Tibial nerve (tissue), 4 donors: ENCODE measurements at places on chromosomes 7 and 10. TPM values are rescaled to one million over a fixed set of nuclear protein-coding genes. Genes with fewer than 3 reads are reported as not detected.
A peak's percentile ranks its signal among the peaks of the same experiment; 100 is the strongest.

DNA sequence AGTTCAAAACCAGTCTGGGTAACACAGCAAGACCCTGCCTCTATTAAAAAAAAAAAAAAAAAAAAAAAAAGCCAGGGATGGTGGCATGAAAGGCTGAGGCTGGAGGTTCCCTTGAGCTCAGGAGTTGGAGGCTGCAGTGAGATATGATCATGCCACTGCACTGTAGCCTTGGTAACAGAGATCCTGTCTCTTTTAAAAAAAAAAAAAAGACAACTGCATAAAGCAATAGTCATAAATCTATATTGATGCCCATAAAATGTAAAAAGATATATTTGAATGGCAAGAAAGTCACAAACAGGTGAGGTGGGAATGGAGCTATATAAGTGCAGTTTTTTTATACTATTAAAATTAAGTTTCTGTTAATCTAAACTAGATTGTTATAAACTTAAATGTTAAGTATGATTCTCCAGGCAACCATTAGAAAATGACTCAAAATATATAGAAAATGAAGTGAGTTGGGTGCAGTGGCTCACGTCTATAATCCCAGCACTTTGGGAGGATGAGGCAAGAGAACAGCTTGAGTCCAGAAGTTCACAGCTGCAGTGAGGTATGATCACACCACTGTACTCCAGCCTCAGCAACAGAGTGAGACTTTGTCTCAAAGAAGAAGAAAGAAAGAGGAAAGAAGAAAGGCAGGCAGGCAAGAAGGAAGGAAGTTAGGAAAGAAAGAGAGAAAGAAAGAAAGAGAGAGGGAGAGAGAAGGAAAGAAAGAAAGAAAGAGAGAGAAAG is 13.4 kb upstream of the HNRNPH3 start:
- DNase-seq: no peak

GRCh38 chr10:105973902-105974301 is 1190.6 kb downstream of the SORCS1 start:
- DNase-seq: no peak

- DNase-seq: no peak
These were observed 75.9 kb downstream of the CCNY start for GRCh38 chr10:35412003-35412723.

- DNase-seq: no peak
These were observed 305.5 kb downstream of the DNAJB9 start for GRCh38 chr7:108875139-108875538.

GRCh38 chr7:155766966-155767916 is 45.0 kb downstream of the SHH start:
- no peak for DNase-seq

Gene AKR1C4
- not detected for total RNA-seq

DNA sequence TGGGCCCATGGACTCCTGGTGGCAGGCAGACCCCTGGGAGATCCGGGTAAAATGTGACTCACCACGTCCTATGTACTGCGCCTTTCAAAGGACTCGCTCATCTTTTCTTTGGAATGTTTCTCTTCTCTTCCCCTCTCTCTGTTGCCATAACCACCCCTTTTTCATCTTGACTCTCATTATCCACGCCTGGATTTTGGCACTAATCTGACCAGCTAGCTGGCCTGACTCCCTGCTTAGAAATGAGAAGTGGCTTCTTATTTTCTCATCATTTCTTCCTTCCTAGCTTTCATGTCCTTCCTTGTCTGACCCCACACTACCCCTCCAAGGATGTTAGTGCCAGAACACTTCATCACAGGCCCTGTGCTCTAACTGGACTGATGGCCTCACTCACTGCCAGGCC is 98.0 kb upstream of the FAM171A1 start:
- no peak for DNase-seq

DNA sequence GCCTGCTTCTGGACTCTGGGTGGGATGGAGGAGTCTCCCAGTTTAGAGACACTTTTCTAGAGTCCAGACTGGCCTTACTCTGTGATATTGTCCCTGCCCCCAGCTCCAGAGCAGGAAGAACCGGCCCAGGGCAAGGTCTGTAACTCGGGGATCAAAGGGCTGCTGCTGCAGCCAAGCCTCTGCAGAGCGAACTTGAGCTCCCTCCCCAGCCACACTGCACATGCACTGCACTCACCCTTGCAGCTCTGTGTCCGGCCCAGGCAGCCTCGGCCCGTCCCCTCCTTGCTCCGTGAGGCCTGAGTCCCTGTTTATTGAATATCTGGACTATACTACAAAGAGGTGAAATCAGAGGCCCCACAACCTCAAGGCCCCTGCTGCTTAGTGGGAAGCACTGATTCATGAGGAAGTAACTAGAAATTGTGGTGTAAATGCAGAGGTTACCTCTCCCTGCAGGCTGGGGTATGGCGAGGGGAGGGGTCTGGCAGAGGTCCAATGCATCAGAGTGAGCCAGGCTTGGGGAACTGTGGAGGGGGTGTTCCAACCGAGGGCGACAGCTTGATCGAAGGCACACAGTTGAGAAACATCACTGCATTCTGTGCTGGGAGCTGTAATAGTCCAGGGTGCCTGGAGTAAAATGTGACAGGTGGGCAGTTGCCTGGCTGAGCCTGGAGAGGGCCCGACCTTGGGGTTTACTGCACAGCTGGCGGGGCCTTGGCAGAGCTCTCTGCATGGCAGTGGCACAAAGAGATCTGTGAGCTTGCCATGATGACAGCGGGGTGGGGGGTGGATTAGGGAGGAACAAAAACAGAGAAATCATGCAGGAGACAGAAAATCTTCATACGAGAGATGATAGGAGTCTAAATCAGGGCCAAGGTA is 49.1 kb downstream of the AOC1 start:
- DNase-seq: no peak

Gene SLC26A5
- not detected for total RNA-seq

- DNase-seq: no peak
These were observed 47.5 kb downstream of the INHBA start for GRCh38 chr7:41655426-41655825.

DNA sequence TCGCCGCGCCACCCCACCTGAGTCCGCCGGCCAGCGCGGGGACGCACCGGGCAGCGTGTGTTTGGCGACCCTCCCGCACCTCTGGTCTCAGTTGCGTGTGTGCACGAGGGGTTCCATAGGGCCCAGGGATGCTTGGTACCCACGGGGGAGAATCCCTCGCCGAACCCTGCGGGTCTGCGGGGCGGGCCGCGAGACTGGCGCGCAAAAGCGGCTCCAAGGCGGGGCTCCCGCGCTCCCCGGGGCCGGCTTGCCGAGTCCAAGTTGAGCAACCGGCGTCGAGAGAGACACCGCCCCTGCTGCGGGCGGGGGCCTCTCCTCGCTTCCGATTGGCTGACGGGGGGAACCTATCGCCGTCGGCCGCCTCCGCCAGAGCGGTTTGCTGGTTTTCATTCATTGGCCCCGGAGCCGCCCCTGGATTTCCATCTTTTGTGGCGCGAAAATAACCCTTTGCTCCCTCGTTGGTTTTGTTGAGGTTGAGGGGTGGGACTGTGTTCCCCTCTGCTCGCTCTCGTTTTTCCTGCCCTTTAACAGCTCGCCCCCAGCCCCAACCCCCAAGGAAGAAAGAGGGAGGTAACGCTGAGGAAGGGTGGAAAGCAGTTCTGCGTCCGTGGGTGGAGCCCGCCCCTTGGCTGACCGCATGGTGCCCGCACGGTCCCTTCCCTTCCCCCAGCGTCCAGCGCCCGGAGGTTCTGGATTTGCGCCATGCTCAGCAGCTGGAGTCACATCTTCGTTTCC is 4.0 kb upstream of the IGF2BP3 start:
- peak; percentile 46 for DNase-seq

DNA sequence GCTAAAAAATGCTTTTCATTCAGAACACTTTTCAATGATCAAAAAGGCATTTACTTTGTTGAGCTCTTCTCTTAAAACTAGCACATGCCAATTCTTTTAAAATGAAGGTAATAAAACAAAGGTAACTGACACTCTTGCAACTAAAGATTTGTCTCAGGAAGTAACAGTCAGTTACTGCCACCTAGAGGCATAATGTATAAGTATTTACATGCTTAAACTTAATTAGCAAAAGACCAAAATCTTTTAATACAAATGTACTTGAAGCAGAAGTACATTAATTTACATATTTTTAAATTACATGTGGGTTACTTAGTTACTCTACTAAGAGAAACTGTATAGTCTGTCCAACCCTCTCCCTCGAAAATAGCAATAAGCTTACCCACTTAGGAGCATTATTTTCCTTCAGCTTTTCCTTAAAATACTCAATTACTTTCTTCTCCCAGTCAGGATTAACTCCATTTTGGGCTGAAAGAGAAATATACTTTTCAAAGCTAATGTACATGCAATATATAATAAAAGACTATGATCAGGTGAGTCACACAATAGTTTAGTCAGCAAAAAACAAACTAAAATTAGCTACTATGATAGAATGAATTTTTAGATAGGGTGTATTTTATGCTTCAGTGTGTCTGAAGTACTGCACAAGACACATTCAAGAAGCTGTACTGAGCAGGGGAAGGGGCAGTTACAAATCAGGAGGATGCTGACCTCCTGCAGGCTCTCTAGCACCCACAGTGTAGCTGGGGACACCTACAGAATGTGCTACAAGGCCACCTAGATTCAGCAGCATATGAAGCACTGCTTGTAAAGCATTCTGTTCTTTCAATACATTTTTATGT is 13.0 kb downstream of the MCMBP start:
- DNase-seq: no peak

Gene GJD4
- not detected for total RNA-seq

Gene PLEKHS1
- total RNA-seq: not detected

GRCh38 chr7:55591282-55591931 is 19.1 kb upstream of the VOPP1 start:
- no peak for DNase-seq
